ENCODE measurements at places on chromosomes 6 and 20.

DNA sequence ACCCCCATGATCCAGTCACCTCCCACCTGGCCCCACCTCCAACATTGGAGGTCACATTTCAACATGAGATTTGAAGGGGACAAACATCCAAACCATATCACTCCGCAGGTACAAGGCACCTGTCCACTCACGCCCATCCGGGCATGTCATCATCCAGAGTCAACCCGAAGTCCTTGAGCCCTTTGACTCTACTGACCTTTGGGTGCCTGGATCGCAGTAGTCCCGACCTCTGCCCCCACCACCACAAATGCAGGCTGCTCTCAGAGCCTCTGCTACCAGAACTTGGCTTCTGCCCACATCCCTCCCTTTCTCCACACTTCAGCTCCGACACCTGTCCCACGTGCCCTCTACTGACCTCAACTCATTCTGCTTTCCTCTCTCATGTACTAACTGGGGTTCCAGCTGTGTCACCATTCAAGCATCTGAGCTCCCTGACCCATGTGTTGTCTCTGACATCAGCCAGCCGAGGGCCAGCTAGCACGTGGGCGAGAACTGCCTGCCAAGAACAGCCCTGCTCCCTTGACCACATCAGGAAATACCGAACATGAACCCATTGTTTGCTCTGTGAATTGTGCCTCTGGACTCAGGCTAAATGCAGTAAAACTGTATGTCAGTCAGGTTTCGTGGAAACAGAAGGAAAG, 498.3 kb upstream of the SULF2 start:
- no peak for DNase-seq

DNA sequence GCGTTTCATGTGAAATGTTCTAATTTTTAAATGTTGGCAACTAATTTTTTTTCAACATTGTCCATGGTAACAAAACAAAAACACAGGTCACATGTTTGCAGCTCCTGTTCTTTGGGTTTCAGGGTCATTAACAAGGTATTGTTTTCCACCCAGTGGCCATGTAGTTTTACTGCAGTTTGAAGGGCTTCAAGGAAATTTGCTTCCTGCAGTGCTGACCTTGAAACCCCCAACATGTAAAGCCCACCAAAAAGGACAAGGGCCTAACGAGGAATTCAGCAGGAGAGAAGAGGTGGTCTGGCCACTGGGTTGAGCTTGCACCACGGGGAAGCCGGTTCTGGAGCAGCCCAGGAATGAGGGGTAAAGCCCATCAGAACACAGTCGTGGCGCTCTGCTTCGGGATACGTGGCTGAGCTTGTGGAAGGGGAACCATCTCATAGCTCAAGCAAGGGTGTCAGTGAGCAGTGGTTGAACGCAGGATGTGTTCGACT, 13.9 kb upstream of the KLHL31 start:
- no peak for DNase-seq

GRCh38 chr6:29661071-29661470, 4.2 kb downstream of the MOG start:
- DNase-seq = no peak

GRCh38 chr20:50826121-50826520, 31.3 kb downstream of the BCAS4 start:
- DNase-seq = no peak

GRCh38 chr6:122422614-122423267, 23.3 kb downstream of the HSF2 start:
- DNase-seq = no peak

- no peak for DNase-seq
Measured at GRCh38 chr20:50799176-50799889, 4.5 kb downstream of the BCAS4 start.

- DNase-seq = no peak
Measured at GRCh38 chr20:9011121-9011520, 57.8 kb upstream of the PLCB4 start.

DNA sequence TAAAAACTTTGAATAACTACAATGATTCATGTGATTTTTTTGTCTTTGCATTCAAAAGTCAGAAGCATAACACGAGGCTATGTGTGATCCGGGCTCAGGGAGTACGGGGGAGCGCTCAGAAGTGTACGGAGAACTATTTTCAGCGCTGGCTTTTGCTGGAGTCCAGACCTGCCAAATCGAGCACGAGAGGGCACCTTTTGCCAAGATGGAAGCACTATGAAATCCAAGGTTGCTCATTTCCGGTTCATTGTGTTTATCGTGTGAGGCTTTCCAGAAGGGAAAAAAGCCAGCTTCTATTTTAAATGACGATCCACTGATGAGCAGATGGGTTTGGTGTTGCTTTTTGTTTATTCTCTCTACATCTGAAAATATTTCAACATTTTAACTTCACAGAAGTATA, 11.3 kb downstream of the RAMACL start:
- DNase-seq = no peak

- no peak for DNase-seq
Measured at GRCh38 chr20:62535964-62536363, 60.2 kb upstream of the GATA5 start.

GRCh38 chr6:8678466-8678865, 243.1 kb upstream of the SLC35B3 start:
- no peak for DNase-seq

- no peak for DNase-seq
Measured at GRCh38 chr6:12709116-12709515, 7.5 kb upstream of the PHACTR1 start.

- DNase-seq = peak; percentile 35
Measured at GRCh38 chr20:32278199-32278643, 770 bp downstream of the KIF3B start.

DNA sequence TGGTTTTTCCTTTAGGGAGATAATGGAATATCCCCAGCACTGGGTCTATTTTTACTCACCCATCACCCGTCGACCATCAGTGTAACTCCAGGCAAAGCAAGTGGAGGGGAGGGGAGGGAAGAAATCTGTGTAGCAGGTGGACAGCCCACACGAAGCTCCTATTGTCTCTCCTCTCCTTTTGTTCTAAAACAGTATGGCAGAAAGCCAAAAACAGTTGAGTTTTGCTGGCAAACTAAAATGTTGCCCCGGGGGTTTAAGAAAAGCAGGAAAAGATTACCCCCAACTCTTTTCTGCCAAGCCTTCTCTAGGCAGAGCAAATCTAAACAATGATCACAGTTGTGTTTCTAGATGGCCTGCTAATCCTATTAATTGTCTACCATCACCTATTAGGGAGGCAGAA, 89.7 kb downstream of the PREP start:
- no peak for DNase-seq

DNA sequence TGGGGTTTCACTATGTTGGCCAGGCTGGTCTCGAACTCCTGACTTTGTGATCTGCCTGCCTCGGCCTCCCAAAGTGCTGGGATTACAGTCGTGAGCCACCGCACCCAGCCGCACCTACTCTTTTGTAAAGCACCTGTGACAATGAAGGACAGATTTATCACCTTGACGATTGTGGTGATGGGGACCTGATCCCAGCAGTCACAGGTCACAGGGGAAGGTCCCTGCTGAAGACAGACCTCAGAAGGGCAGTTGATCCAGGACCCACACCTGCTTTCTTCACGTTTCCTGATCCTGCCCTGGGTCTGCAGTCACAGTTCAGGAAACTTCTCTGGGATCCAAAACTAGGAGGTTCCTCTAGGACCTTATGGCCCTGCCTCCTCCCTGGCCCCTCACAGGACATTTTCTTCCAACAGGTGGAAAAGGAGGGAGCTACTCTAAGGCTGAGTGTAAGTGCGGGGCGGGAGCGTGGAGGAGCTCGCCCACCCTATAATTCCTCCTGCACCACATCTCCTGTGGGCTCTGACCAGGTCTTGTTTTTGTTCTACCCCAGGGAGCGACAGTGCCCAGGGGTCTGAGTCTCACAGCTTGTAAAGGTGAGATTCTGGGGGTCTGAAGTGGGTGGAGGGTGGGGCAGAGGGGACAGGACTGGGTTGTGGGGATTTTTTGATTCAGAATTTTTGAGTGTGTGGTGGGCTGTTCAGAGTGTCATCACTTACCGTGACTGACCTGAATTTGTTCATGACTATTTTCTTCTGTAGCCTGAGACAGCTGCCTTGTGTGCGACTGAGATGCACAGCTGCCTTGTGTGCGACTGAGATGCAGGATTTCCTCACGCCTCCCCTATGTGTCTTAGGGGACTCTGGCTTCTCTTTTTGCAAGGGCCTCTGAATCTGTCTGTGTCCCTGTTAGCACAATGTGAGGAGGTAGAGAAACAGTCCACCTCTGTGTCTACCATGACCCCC, 3.0 kb downstream of the HLA-E start:
- DNase-seq = no peak

GRCh38 chr6:33748841-33749240, 2.1 kb upstream of the IP6K3 start:
- DNase-seq = no peak

DNA sequence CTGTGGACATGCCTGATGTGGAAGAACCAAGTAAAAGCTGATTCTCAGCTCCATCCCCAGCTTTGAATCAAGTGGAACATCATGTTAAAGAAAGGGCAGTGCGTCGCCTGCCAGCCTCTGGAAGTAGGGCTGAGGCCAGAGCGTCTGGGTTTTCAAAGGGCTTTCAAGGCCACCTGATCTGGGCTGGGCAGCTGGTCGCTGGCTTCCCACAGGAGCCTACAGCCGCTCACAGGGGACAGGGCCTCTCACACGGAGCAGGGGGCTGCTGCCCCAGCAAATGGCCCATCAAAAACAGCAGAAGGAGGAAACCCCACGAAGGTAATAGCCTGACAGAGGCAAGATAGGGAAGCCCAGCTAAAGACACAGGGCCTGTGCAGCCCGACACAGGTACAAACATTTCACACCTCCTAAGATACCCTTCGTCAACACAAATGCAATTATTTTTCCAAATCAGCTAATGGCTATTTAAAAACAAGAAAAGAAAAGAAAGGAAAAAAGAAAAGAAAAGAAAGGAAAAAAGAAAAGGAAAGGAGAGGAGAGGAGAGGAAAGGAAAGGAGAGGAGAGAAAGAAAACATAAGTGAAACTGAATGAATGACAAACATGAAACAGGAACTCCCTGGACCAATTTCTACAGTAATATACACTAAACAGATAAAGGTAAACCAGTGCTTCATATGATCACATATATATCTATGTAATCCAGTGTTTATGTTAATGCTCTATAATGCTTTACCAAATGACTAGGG, 24.8 kb downstream of the RRBP1 start:
- no peak for DNase-seq

DNA sequence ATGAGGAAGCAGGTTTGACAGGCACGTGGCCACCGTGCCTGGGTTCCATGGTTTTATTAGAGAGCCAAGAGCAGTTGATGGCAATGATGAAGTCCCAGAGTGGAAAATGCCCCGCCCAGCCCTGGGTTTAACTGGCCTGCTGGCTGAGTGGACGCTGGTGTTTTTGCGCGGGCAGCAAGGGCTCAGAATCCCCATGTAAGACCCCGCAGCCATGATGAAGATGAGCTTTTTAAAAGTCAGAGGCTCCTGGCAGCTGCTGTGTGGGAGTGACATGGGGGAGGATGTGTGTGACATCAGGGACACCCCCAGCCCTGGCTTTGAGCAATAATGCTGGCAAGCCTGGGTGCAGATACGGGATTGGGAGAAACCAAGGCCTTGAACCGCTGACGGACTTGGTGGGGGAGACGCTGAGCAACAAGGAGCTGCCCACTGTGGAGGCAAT, 33.0 kb upstream of the SLCO4A1 start:
- no peak for DNase-seq

GRCh38 chr20:650954-651353, 2.0 kb downstream of the SRXN1 start:
- DNase-seq = no peak

DNA sequence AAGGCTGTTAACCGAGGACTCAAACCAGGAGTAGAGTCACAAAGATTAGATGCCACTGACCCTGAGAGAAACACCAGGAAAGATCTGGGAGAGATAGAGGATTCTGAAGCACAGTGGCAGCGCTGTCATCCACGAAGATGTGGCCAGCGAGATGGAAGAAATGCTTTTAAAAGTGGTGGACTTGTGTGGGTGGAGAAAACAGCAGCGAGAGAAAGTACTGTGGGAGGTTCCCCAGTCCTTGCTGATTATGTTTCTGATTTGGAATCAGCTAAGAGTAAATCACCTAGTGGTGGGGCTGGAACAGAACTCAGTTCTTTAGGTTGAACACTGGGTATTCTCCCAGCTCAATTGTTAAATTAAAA, 435 bp upstream of the ZNF322 start:
- no peak for DNase-seq

DNA sequence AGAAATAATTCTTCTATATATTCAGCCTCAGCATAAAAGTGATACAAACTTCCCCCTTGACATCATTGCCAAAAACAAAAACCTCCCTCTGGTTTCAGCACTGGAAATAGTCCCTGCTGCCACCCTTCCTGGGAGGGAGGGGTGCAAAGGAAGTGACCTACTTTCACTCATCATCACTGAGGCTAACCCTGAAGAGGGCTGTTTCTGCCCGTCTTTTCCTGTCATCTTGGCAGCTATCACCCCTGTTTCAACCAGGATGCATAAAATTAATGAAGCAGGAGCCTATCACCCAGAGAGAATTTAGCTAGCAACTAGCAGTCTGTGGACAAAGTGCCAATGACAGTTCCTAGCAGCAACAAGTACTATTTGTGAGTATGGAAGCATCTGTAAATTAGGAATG, 397.8 kb downstream of the LAMA2 start:
- peak; percentile 16 for DNase-seq

GRCh38 chr20:10777710-10778109, 103.9 kb upstream of the JAG1 start:
- DNase-seq = no peak

- DNase-seq = no peak
Measured at GRCh38 chr6:35093118-35093445, 48.1 kb downstream of the TCP11 start.

GRCh38 chr20:43723735-43724134, 3.1 kb downstream of the GTSF1L start:
- no peak for DNase-seq

- no peak for DNase-seq
Measured at GRCh38 chr6:110334423-110335180, 23.5 kb downstream of the METTL24 start.

- no peak for DNase-seq
Measured at GRCh38 chr6:135535989-135536414, 38.5 kb upstream of the AHI1 start.

DNA sequence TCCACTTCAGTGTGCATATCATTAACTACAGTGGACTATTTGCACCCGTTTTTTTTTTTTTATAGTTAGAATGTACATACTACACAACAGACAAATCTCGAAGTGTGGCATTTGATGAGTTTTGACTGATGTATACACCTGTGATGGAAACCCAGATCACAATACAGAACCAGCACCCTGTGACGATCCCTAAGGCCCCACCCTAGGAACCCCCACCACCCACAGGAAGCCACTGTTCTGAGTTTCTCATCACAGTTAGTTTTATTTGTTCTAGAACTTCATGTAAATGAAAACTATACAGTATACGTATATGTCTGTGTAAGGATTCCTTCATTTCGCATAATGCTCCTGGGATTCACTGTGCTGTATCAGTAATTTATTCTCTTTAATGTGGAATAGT, 102.8 kb downstream of the IRF4 start:
- DNase-seq = no peak

- no peak for DNase-seq
Measured at GRCh38 chr6:17816921-17817611, 110.3 kb upstream of the NUP153 start.

- no peak for DNase-seq
Measured at GRCh38 chr20:57922083-57922482, 212.3 kb upstream of the PMEPA1 start.
